ENCODE measurements at places on chromosomes 2 and 18.

DNA sequence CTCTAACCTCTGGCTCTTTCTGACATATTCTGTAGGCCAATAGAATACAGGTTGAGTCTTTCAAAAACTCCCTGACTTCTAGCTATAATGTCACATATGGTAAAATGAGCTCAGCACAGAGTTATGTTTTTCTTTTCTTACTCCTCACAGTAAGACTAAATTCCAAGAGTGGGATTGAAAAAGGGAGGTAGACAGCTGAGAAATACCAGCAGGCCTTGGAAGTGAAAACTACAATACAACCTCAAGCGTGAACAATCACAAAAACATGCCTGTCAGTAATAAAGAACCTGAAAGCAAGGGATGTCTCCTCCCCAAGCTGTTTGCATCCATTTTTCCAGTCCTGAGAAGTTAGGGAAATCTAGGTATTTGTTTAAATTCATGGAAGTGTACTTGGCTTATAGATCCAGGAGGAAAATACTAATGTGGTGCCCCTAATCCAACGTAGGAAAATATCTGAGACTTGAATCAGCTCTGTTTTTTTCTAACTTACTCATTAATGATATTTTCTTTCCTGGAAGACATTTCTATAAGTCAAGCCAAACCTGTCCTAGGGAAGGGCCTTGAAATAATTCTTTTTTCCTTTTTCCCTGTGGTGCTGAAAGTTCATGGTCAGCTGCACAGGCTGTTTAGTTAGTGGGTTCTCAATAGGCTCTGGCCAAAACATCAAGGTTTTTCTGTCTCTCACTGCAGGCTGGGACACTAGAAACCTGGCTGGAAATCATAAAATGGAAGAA is 167.9 kb upstream of the SPATS2L start:
- no peaks in the 10 kb centered on the region for H3K36me3 ChIP-seq
- no peaks in the 10 kb centered on the region for H3K27me3 ChIP-seq
- DNase-seq: no peak

DNA sequence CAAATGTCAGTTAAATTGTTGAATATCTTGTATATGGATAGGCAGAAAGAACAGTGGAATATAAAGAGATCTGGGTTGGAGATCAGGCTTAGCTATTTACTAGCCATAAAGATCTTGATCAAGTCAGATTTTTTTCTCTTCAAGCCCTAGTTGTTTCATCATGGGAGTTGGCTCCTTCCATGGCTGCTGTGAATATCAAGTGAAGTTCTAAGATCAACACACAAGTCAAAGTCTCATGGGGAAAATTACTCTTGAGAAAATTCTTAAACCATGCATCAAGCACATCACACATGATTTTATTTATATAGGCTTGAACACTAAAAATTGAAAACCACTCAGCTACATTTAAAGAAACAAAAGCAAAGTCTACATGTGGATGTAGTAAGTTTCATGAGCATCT is 79.8 kb downstream of the C1D start:
- DNase-seq: no peak
- H3K27me3 ChIP-seq: peaks cover 3% of the 10 kb centered on the region
- no peak overlapping the region for H3K4me3 ChIP-seq
- H3K27ac ChIP-seq: no peak overlapping the region
- no peaks in the 10 kb centered on the region for H3K4me1 ChIP-seq

DNA sequence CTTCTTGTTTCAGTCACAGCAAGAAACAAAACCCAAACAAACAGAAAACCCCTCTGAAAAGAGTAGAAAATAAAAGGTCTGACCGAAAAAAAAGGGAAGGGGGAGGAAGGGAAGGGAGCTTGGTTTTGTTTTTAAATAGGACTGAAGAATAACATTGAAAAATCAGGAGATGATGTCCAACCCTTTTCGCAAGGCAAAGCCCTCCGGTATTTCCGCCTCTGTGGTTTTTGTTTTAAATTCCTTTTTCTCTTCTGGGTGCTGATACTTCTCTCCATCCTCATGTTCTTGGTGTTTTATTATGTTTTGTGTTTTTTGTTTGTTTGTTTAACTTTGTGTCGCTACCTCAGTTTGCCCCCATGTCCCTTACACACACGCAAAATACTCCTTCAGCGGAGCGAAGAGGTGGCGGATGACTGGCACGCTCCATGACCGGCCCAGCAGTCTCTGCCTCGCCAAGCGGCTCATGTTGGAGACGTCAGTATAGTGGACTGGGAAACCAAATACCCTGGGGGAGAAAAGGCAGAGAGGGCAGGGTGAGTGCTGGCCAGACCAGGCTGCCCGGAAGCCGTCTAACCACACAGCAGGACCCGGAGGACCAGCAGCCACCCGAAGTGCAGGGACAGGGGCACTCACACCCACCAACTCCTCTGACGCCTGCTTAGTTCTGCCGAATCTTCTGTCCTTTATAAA is 65.7 kb upstream of the POMC start:
- no peaks in the 10 kb centered on the region for H3K4me1 ChIP-seq
- peaks cover 1% of the 10 kb centered on the region for H3K36me3 ChIP-seq
- no peak overlapping the region for H3K27ac ChIP-seq
- H3K27me3 ChIP-seq: no peaks in the 10 kb centered on the region
- no peak overlapping the region for H3K4me3 ChIP-seq
- no peak for DNase-seq

DNA sequence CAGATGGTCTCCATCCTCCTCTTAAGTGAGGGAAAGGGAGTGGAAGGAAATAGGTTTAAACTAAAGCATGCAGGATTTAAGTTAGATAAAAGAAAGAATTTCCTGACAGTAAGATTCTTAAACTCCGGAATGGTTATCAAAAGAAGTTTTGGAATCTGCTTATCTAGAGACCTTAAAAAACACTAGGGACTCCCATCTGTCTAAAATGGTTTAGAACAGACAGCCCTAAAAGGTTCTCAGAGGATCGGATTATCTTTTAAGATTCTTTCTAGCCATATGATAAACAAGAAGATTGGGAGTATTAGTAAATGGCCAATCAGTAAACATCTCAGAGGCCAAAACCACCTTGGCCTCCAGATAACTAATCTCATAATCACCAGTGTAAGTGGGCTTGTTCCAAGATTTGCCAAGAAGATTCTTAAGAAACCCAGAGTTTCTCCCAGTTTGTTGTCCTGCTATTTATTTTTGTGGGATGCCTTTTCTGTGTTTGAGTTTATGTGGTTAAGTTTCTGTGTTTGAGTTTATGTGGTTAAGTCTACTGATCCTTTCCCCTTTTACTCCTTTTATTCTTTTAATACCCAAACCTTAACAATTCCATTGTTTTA is 314.9 kb upstream of the NRP2 start:
- H3K27ac ChIP-seq: no peak overlapping the region
- DNase-seq: no peak
- no peak overlapping the region for H3K4me3 ChIP-seq
- H3K4me1 ChIP-seq: no peaks in the 10 kb centered on the region
- H3K36me3 ChIP-seq: no peaks in the 10 kb centered on the region

- no peak for DNase-seq
- H3K4me3 ChIP-seq: no peak within 1 kb of the TSS
- no peak within 1 kb of the TSS for H3K27ac ChIP-seq
- no peaks in the 10 kb centered on the region for H3K27me3 ChIP-seq
- no peaks in the 10 kb centered on the region for H3K36me3 ChIP-seq
Observed at GRCh38 chr2:126898636-126899035, at the start of gene TEX51. Gene TEX51, plus strand, starts transcription at chr2:126898890. Its CDS starts 29 bp downstream, at chr2:126898919.

GRCh38 chr2:58098254-58099095 is 51.9 kb downstream of the VRK2 start:
- H3K4me1 ChIP-seq: no peaks in the 10 kb centered on the region
- no peak overlapping the region for H3K4me3 ChIP-seq
- no peaks in the 10 kb centered on the region for H3K36me3 ChIP-seq
- no peaks in the 10 kb centered on the region for H3K27me3 ChIP-seq
- H3K27ac ChIP-seq: no peak overlapping the region

- no peaks in the 10 kb centered on the region for H3K36me3 ChIP-seq
- DNase-seq: no peak
- H3K27me3 ChIP-seq: no peaks in the 10 kb centered on the region
- no peak overlapping the region for H3K4me3 ChIP-seq
- H3K27ac ChIP-seq: no peak overlapping the region
Observed at GRCh38 chr2:47595687-47596086, 187.3 kb upstream of the MSH6 start.

- no peak overlapping the region for H3K27ac ChIP-seq
- H3K4me1 ChIP-seq: no peaks in the 10 kb centered on the region
- H3K36me3 ChIP-seq: no peaks in the 10 kb centered on the region
- H3K27me3 ChIP-seq: no peaks in the 10 kb centered on the region
Observed at GRCh38 chr2:10524341-10524740, 76.2 kb upstream of the ODC1 start.

- no peak for DNase-seq
- H3K27ac ChIP-seq: no peak overlapping the region
- H3K4me3 ChIP-seq: no peak overlapping the region
- H3K36me3 ChIP-seq: no peaks in the 10 kb centered on the region
- H3K27me3 ChIP-seq: peaks cover 3% of the 10 kb centered on the region
- peaks cover 29% of the 10 kb centered on the region for H3K4me1 ChIP-seq
Observed at GRCh38 chr18:374721-375168, 106.9 kb upstream of the THOC1 start.

GRCh38 chr18:22613788-22614187 is 196.1 kb upstream of the CTAGE1 start:
- no peak for DNase-seq
- no peak overlapping the region for H3K27ac ChIP-seq

GRCh38 chr2:139064159-139064558 is 284.0 kb upstream of the NXPH2 start:
- H3K27me3 ChIP-seq: no peaks in the 10 kb centered on the region
- H3K36me3 ChIP-seq: no peaks in the 10 kb centered on the region
- H3K27ac ChIP-seq: no peak overlapping the region

GRCh38 chr2:19839438-19839837 is 62.3 kb downstream of the TTC32 start:
- DNase-seq: no peak
- H3K4me3 ChIP-seq: no peak overlapping the region
- no peak overlapping the region for H3K27ac ChIP-seq
- no peaks in the 10 kb centered on the region for H3K27me3 ChIP-seq
- no peaks in the 10 kb centered on the region for H3K4me1 ChIP-seq

DNA sequence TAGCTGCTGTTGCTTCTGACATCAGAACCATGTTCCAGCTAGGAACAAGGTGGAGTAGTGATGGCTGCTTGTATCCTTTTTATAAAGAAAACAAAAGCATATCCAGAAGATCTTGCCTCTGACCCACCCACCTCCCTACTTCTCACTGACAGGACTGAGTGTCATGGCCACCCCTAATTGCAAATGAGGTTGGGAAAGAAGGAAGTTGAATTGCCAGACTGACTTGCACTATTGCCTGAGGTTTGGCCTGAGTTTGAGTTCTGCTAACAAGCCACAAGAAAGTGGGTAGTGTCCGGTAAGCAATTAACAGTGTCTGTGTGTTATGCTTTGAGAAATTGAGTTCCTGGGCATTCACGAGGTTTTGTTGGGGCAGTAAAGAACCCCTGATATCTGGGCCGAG is 22.8 kb downstream of the SGPP2 start:
- H3K27ac ChIP-seq: no peak overlapping the region
- DNase-seq: no peak
- H3K4me3 ChIP-seq: no peak overlapping the region
- no peaks in the 10 kb centered on the region for H3K36me3 ChIP-seq
- H3K4me1 ChIP-seq: no peaks in the 10 kb centered on the region

DNA sequence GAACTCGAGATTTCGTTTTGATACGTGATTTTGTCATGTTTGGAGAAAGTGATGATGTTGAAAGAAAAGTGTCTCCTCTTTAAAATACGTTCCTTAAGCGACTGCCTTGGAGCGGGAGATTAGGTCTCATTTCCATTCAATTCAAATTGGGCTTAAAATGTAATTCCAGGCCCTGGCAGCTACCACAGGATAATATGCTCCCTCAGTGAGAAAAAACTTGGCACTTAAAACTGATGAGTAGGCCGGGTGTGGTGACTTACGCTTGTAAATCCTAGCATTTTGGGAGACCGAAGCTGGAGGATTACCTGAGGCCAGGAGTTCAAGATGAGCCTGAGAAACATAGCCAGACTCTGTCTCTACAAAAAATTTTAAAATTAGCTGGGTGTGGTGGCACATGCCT is 146.3 kb upstream of the L3MBTL4 start:
- no peaks in the 10 kb centered on the region for H3K36me3 ChIP-seq
- DNase-seq: no peak
- no peaks in the 10 kb centered on the region for H3K27me3 ChIP-seq
- no peaks in the 10 kb centered on the region for H3K4me1 ChIP-seq
- H3K4me3 ChIP-seq: no peak overlapping the region

- H3K27me3 ChIP-seq: no peaks in the 10 kb centered on the region
- H3K27ac ChIP-seq: no peak overlapping the region
- no peak overlapping the region for H3K4me3 ChIP-seq
- H3K4me1 ChIP-seq: peaks cover 4% of the 10 kb centered on the region
- no peaks in the 10 kb centered on the region for H3K36me3 ChIP-seq
Observed at GRCh38 chr18:72542342-72542741, 1.8 kb downstream of the CBLN2 start.
